Activated naive CD8-positive, alpha-beta T cell treated with anti-CD3 and anti-CD28 coated beads, Interleukin-2, amount 10 ng/mL, durations not matched to agents 7 days and 5 days (primary cell): ENCODE measurements at places on chromosomes 4 and X. TPM values are rescaled to one million over a fixed set of nuclear protein-coding genes. Genes with fewer than 3 reads are reported as not detected.

DNA sequence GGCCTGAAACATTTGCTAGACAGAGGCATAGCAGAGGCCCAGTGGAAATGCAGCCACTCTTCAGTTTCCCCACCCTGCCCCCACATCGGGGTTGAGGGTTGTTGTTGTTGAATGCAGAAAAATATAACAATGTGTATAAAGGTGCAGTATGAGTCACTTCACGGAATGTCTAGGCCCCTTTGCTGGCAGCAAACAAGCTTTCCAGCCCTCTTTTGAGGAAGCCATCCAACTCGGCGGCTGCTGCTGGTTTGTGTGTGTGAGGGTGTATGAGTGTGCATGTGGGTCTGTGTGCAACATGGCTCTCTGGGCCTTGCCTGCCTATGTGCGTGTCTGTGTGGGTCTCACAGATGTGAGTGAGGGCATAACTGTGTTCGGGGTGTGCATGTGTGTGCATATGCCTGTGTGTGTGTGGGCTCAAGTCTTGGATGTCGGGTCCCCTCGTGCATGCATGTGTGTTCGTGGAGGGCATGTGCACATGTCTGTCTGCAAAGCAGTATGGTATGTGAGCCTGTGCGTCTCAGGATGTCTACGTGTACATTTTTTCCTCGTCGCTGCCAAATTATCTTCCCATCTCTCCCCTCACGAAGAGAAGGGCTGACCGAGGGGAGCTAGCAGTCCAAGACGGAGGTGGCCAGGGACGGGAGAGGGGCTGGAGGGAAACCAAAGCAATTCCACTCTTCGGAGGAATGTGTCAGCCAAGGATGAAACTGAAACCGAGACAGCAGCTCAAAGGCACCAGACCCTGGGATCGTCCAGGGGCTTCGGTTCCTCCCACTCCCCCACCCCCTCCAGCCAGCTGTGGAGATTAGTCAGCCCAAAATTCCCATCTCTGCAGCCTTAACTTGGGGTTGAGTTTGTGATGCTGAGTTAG, 8.4 kb upstream of the ELF4 start:
- peak overlapping the region; percentile 21 for H3K27ac ChIP-seq
- DNase-seq, result no peak
- H3K4me1 ChIP-seq, result peaks cover 16% of the 10 kb centered on the region
- H3K27me3 ChIP-seq, result no peaks in the 10 kb centered on the region

GRCh38 chr4:182143086-182143821, 99.9 kb upstream of the TENM3 start:
- peak overlapping the region; percentile 48 for H3K27ac ChIP-seq
- H3K36me3 ChIP-seq, result peaks cover 2% of the 10 kb centered on the region
- H3K4me1 ChIP-seq, result peaks cover 10% of the 10 kb centered on the region
- H3K4me3 ChIP-seq, result peak overlapping the region; percentile 69

- peaks cover 20% of the 10 kb centered on the region for H3K4me1 ChIP-seq
- H3K36me3 ChIP-seq, result peaks cover 12% of the 10 kb centered on the region
- no peak for DNase-seq
- H3K27ac ChIP-seq, result peak overlapping the region; percentile 66
- H3K4me3 ChIP-seq, result peak overlapping the region; percentile 83
These were observed 1.1 kb upstream of the CHST7 start for GRCh38 chrX:46572340-46572936.

DNA sequence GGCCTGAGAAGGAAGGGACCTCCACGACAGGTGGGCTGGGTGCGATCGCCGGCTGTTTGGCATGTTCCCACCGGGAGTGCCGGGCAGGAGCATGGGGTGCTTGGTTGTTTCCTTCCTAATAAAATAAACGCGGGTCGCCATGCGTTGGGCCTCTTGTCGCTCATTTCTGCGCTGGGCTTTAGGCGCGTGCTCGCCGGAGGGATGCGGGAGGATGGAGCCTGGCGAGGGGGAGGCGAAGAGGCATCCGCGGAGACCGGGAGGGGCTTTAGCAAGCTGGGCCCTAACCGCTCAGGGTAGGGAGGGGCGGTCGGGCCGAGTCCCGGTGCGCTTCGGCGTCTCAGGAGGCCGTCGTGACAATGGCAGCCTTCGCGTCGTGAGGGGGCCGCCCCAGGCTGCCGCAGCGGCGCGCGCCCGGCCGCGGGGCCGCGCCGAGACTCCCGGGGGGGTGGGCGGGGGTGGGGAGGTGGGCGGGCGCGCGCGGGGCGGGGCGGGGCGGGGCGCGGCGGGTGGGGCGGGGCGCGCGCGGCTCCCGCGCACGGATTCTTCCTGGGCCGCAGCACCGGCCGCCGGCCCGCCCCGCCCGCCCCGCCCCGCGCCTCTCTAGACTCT, 476 bp upstream of the GDI1 start:
- no peaks in the 10 kb centered on the region for H3K27me3 ChIP-seq
- peak overlapping the region; percentile 77 for H3K4me3 ChIP-seq
- H3K36me3 ChIP-seq, result no peaks in the 10 kb centered on the region
- peak; percentile 65 for DNase-seq
- H3K27ac ChIP-seq, result peak overlapping the region; percentile 89

- no peak for DNase-seq
- no peak overlapping the region for H3K27ac ChIP-seq
- peaks cover 2% of the 10 kb centered on the region for H3K4me1 ChIP-seq
- H3K27me3 ChIP-seq, result no peaks in the 10 kb centered on the region
- no peak overlapping the region for H3K4me3 ChIP-seq
These were observed 45.3 kb downstream of the RPGR start for GRCh38 chrX:38282049-38282448.

- H3K36me3 ChIP-seq, result peaks cover 39% of the 10 kb centered on the region
- DNase-seq, result no peak
- peak overlapping the region; percentile 33 for H3K27ac ChIP-seq
- H3K4me3 ChIP-seq, result no peak overlapping the region
These were observed 12.7 kb downstream of the G3BP2 start for GRCh38 chr4:75660491-75660890.

DNA sequence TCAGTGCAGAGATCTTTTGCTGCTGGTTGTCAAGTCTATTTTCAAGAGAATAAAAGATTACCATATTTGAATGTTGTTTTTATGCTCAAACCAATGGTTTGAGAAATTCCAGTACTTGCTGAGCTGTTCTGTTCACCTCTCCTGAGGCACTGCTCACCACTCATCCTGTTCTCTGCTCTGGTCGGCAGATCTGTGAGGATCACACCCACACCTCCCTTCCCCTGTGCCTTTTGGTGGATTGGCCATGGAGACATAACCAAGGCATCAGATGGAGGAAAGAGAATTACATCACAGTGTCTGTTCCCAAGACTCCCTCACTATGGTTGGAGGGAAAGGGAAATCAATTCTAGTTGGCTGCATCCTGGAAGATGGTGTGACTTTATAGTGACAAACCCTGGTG, 391.6 kb downstream of the ARHGAP24 start:
- DNase-seq, result no peak
- H3K27me3 ChIP-seq, result no peaks in the 10 kb centered on the region
- H3K4me3 ChIP-seq, result no peak overlapping the region
- no peaks in the 10 kb centered on the region for H3K4me1 ChIP-seq
- H3K36me3 ChIP-seq, result no peaks in the 10 kb centered on the region

- H3K27ac ChIP-seq, result no peak overlapping the region
- DNase-seq, result no peak
- H3K27me3 ChIP-seq, result peaks cover 4% of the 10 kb centered on the region
- H3K36me3 ChIP-seq, result no peaks in the 10 kb centered on the region
- H3K4me1 ChIP-seq, result no peaks in the 10 kb centered on the region
These were observed 120.9 kb upstream of the DDIT4L start for GRCh38 chr4:100311181-100311580.

MXRA5 gene
- total RNA-seq, result not detected

PTPN13 gene
- 0.06 TPM for total RNA-seq

BEX5 gene
- 4.3 TPM for total RNA-seq
